NAMALWA (cell line): ENCODE measurements at places on chromosomes 2 and 18.

DNA sequence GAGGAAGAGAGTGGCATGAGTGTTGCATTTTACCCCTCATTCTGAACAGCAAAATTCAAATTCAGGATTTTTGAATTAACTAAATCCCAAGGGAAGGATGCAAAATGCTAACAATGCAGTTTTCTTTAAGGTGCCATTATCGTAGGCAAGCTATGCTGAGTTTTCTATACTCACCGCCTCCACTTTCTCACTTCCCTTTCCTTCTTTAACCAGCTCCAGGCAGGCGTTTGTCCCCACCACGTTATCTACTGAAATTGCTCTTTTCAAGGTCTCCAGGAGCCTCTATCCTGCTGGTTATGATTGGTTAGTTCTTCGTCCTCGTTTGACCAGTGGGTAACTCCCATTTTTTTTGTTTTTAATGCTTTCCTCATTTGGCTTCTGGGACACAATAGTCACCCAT lies 1.8 kb upstream of the CPO start:
- no peak for DNase-seq

- DNase-seq = no peak
Measured at GRCh38 chr18:46220116-46220515, 115.9 kb downstream of the HAUS1 start.

DNA sequence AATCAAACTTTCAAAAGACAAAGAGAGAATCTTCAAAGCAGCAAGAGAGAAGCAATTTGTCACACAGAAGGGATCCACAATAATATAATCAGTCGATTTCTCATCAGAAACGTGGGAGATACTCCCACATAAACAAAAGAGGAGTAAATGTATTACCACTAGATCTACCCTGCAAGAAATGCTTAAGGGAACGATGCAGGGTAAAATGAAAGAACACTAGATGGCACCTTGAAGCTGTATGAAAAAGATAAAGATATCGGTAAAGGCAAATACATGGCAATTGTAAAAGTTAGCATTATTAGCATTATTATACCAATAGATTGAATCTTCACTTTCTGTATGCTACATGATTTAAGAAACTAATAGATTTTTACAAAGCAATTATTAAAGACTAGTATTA lies 677.0 kb downstream of the SUCLG1 start:
- no peak for DNase-seq

- no peak for DNase-seq
Measured at GRCh38 chr2:107635883-107636282, 190.8 kb upstream of the RGPD4 start.

DNA sequence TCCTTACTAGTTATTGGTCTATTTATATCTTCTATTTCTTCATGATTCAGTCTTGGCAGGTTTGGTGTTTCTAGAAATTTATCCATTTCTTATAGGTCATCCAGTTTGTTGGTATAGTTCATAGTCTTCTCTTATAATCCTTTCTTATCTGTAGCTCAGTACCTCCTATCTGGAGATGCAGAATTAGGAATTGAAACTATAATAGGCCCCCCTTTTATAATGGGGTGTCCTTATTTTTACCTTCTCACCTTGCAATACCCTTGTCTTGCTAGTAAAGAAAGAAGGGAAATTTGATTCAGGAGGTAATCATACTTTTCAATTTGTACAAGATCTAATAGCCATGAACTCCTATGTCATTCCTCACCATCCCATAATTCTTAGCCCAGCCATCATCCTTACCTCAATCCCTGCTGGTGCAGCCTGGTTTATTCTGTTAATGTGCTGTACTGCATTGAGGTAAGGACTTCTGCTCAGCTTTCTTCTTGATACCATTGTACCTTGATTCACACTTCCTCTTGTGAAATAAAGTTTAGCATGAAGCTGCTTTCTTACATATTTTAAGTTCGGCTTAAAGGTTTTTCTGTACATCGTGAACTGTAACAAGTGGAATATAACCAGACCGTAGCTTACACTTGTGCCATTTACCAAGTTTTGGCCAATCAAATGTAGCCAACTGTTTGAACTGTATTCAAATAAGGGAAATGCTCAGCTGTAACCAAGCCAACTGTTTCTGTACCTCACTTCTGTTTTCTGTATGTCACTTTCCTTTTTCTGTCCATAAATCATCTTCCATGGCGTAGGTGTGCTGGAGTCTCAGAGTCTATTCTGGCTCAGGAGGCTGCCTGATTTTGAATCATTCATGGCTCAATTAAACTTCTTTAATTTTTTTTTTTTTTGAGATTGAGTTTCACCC lies 40.1 kb upstream of the PTH2R start:
- DNase-seq = peak; percentile 37

DNA sequence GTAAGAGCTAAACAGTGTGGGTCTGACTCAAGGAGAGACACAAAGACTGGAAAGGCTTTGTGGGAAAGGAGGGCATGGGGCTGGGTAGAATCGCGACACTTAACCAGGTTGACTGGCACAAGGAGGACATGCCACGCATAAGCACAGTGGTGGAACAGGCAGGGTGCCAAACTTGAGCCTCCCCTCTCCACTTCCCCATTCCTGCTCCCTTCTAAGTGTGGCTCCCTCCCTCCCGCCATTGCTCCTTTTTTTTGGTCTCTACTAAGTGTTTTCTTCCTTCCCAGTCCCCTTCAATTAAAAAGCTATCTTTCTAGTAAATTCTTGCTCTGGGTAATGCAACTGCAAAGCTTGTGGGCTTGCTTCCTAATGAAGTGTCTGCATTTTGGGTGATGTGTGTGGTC lies 40.3 kb upstream of the ZFP36L2 start:
- no peak for DNase-seq
